ENCODE measurements at places on chromosomes 4 and X.

DNA sequence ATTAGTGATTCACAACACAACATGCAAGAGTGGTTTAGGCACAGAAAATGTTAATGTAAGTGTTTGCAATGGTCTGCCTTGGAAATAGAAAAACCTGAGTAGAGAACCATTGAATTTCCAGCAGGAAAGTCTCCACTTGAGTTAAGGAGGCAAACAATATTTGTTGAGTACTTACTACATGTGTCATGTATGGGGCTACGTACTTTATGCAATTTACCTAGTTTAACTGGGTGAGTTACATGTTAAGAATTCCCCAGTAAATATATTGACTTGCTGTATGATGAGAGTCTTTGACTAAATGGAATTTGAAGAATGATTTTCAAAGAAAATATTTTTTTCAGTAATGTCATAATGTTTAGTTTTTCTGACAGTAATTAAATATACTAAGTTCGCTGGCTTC lies 7.8 kb upstream of the NPNT start:
- DNase-seq, result no peak

- no peak for DNase-seq
Observed at GRCh38 chr4:179328627-179329026, 1886.4 kb upstream of the AGA start.

GRCh38 chr4:139676913-139677585 lies 11.4 kb downstream of the MGST2 start:
- no peak for DNase-seq

DNA sequence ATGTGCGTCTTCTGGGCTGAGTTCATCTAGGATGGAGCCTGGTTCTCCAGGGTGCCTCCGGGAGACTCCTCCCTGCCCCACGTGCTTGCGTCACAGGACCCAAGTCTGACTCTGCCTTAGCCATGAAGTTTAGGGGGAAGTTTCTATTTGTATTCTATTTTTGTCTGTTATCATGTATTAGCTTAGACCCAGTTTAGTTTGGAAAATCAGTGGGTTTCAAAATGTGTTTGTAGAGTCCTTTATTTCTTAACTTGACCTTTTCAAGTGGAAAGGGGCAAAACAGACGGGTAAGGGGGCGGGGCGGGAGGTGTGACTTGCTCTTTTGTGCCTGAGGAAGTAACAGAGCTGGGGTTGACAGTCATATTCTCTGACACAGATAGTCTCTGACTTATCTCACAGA lies 86.0 kb downstream of the HTT start:
- DNase-seq, result no peak

GRCh38 chr4:10336471-10336870 lies 120.8 kb downstream of the ZNF518B start:
- DNase-seq, result no peak

GRCh38 chr4:26178854-26179253 lies 142.0 kb upstream of the RBPJ start:
- no peak for DNase-seq

- no peak for DNase-seq
Observed at GRCh38 chr4:75030028-75030427, 97.1 kb downstream of the PARM1 start.

DNA sequence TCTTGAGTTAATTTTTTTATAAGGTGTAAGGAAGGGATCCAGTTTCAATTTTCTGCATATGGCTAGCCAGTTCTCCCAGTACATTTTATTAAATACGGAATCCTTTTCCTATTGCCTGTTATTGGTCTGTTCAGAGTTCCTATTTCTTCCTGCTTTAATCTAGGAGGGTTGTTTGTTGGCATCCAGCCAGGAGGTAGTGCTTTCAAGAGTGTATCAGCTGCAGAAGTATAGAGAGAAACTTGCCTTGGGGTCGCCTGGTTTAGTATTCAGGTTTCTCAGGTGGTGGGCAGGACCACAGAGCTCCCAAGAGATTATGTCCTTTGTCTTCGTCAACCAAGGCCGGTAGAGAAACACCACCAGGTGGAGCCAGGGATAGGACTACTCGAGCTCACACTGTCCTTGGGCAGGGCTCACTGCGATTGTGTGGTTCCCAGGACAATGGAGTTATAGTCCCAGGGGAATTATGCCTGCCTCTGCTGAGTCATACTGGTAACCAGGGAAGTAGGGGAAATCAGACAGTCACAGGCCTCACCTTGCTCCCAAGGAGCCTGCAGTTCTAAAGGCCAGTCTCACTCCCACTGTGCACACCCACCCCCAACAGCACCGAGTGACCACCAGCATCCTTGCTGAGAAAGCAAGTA lies 168.1 kb downstream of the VSIG4 start:
- DNase-seq, result no peak

DNA sequence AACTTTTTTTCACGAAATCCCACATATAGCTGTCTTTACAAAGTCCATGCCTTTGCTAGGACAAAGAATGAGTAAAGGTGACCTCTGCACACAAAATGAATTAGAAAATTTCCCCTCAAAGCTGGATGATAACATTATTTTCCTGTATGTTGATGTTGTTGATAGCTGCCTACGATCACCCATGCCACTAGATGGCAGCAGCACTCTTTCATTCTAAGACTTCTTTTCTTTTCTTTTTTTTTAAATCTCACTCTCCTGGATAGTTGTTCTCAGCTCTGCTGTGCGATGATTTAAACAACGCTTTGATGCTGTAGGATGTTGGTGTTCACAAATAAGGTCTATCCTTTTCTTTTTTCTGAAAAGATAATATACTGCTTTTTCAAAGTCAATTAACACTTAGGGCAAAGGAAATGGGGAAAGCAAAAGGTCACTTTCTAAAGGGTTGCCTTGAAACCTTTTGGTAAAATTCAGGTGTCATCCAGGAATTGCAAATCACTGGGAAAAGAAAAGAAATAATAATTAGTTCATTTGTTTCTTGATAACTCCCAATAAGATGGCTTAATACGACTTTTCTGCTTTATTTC lies 266.8 kb downstream of the C4orf33 start:
- DNase-seq, result no peak

GRCh38 chr4:139557556-139558110 lies 1.6 kb upstream of the SETD7 start:
- DNase-seq, result no peak

DNA sequence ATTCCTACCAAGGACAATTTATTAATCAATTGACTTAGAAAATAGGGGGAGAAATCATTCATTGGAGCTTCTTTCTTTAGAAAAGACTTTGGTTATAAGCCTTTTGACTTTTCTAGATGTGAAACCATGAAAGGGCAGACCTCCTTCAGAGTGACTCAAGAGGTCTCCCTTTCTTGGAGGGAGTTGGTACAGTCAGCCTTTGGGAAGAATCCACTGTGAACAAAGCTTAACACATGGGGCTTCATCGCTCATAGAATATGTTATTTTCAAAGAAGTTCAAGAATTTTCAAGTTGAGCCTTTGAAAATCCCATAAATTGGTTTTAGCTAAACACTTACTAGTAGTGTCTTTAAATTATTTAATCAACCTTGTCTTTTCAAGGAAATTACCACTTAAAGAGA lies 28.0 kb downstream of the RIPPLY1 start:
- no peak for DNase-seq

- DNase-seq, result no peak
Observed at GRCh38 chr4:62262676-62263075, 1062.5 kb downstream of the ADGRL3 start.

GRCh38 chr4:133390198-133390855 lies 241.2 kb downstream of the PCDH10 start:
- no peak for DNase-seq

DNA sequence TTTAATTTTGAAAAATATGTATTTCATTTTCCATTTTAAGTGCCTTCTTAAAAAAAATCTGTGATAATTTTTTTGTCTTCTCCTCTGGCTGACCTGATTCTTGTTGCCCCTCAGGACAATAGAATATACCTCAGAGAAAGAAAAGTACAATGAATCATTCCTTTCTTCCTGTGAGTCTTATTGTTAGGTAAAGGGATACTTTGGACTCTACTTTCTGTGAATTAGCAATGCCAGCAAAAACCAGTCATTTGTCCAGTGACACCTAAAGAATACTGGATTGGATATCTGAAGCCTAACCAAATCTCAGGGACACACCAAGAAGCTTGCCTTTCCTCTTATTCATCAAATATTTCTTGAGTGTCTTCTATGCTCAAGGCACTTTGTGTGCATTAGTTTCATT lies 102.1 kb downstream of the AREG start:
- no peak for DNase-seq

DNA sequence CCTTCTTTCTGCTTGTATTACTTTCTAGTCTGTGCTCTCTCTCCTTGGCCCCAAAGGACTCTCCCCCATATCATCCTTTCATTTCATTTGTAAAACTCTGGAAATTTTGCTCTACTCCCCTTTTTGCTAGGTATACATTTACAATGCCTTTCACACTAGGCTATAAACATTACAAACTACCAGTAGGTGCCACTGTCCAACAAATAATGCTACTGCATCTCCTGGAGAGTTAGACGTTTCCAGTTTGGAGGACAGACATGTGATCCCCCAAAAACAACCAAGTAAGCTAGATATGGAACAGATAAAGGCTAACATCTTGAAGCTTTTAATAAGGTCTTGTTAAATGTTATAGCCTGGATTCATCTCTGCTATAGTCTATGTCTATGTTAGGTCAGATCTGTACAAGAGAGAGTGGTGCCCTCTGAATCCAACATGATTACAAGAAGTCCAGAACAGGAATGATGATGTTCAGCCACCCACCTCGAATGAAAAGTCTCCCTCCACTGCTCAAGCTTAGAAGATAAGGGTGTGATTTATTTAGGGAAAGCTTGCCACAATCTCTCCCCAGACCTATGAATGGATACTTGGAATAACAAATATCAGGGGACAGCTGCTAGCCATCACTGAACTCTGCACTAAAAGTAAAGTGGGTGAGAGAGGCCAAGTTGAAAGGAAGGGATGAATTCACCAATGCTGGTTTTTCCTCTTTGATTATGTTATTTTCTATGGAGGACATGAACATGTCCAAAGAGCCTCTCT lies 14.3 kb downstream of the CBR4 start:
- DNase-seq, result no peak

DNA sequence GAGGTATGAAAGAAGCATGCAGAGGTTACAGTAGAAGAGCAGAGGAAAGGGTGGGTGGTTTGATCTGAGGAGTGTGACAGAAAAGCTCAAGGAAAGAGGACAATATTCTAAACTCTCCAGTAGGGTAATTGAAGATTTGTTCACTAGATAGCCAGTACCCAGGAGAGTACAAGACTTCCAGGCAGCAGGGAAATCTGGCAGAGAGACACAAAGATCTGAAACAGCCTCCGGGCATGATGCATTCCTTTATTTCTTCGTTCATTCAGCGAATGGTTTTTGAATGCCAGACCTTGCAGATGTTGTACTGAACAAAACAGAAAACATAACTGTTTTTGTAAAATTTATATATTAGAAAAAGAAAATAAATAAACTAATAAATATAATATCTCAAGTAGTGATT lies 766.6 kb downstream of the FAT4 start:
- DNase-seq, result no peak

- no peak for DNase-seq
Observed at GRCh38 chr4:23978002-23978401, 88.2 kb upstream of the PPARGC1A start.

DNA sequence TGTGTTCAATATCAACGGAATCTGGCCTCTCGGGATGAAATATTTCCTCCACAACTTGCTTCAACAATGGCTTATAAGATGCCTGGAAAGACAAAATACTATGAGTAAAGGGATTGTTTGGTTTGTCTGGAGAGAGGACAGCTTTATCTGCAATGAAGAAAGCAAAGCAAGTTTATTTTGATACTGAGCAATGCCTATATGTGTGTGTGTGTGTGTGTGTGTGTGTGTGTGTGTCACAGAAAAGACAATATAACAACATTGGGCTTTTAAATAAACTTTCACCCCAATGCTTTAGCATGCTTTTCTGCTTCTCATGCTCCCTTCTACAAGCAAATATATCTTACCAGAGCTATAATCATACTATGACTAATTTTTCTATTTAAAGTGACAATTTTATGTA lies 45.4 kb downstream of the RASL11B start:
- no peak for DNase-seq

GRCh38 chr4:123600987-123601904 lies 204.7 kb downstream of the SPRY1 start:
- no peak for DNase-seq

GRCh38 chrX:83185010-83185409 lies 323.1 kb upstream of the POU3F4 start:
- DNase-seq, result no peak

- DNase-seq, result no peak
Observed at GRCh38 chr4:40199999-40200874, 3.4 kb downstream of the RHOH start.

DNA sequence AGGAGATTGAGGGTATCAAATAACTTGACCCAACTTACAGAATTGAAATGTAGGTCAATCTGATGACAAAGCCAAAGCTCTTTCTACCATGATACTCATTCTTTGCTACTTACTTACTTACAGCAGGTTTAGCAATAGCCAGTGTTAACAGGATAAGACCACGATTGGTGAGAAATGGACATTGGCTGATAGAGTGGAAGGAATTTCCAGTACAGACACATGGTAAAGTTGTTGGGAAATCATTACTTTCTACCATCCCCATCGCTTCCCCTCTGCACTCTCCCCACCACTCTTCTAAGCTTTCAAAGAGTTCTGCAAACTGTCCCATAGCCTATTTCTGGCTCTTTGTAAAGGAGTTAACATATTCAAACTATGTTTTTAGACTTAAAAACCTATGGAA lies 119.7 kb downstream of the CHRNA9 start:
- DNase-seq, result no peak

DNA sequence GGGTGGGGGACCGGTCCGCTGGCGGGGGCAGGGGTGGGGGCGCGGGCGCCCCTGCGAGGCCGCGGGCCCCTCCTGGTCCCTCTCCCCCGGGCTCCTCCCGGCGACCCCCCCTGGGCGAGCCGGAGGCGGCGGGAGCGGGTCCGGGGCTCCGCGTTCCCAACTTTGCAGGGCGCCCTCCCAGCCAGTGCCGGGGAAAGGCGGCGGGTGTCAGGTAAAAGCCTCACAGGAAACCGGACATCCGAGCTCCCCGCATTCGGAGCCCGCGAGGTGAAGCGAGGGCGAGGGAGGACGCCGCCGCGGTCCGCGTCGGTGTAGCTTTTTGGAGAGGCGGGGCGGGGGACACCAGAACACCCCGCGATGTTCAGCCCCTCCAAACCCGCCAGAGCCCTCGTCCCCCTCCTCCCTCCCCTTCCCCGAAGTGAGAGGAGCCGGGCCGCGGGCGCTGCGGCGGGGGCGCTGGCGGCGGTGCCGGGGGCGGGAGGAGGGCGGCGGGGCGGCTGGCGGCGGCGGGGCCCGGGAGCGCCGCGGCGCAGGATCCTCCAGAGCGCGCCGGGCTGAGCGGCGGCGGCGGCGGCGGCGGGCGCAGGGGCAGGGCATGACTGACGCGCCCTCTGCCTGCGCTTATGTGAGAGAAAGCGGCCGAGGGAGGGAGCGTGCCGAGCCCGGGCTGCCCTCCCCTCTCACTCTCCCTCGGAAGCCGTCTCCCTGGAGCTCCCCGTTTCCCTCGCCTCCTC lies at the start of gene VEGFC:
VEGFC (minus strand) TSS at position 597 of the 734 bp plus-strand sequence. CDS start 611 bp downstream, outside the sequence.
- DNase-seq, result no peak

GRCh38 chrX:151323054-151323453 lies 74.0 kb upstream of the VMA21 start:
- no peak for DNase-seq

GRCh38 chrX:34437586-34437985 lies 219.5 kb downstream of the TMEM47 start:
- peak; percentile 86 for DNase-seq

All from vagina (tissue), 2 donors.